ENCODE measurements at places on chromosomes 7 and 10.

- DNase-seq = no peak
Measured at GRCh38 chr7:131222171-131222570, 105.5 kb upstream of the MKLN1 start.

DNA sequence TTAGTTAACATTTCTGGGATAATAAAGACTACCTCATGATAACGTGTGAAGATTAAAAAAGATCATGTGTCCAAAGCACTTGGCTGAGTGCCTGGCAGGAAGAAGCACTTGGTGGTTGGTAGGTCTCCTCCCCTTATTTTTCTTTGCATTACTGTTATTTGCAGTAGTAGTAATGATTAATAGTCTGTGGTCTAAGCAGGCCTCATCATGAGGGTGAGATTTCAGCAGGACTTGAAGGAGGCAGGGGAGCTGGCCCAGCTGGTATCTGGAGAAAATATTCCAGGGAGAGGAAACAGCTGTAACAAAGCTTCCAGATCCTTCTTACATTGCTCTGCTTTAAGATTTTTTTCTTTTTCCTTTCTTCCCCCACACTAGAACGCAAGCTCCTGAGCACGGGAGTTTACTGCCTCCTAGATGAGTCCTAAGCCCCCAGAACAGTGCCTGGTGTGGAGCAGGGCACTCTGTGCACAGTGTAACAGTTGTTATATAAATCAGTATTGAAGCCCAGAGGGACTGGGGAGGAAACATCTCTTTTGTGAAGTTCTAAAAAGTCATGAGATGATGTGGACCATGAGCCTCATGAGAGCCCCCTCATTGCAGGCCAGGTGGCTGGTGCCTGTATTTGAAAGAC is 31.1 kb upstream of the RHEB start:
- DNase-seq = no peak

GRCh38 chr10:102409604-102410428 is 8.8 kb downstream of the PSD start:
- DNase-seq = no peak

DNA sequence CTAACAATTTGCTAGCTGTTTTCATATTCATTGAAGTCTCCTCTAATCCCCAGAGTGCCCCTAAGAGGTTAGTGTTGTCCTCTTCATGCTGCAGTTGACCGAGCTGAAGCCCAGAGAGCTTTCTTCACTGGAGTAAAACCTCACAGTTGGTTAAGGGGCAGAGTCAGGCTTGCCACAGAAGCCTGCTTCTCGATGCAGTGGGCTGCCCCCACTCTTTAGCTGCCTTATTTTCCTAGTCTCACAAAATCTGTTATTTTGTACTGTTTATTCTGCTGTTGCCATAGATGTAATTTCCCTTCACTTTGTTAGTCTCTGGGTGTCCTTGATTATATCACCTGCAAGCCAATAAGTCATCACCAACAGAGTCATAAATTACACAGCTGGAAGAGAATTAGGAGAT is 56.3 kb upstream of the ZPBP start:
- DNase-seq = no peak

GRCh38 chr10:58435297-58435985 is 50.2 kb downstream of the TFAM start:
- no peak for DNase-seq

GRCh38 chr7:25852211-25852938 is 299.6 kb upstream of the NFE2L3 start:
- DNase-seq = no peak

DNA sequence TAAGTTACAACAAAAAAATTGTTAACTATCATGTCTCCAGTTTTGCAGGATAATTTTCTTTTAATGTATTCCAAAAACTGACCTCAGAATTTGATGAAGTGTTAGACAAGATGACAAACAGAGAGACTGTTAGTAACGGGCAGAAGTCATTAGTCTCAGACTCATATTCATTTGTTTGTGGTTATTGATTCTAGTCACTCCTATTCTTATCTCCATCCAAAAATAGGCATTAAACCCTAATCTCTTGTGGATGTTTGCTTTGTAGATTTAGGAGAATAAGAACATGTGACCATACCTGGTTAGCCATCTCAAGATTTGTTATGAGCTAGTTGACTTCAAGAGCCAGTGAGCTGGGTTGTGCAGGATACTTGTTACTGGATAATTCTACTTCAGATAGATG is 261.1 kb downstream of the AUTS2 start:
- DNase-seq = no peak

GRCh38 chr10:11687779-11688447 is 54.3 kb upstream of the ECHDC3 start:
- DNase-seq = no peak

- no peak for DNase-seq
Measured at GRCh38 chr7:151851145-151851751, 25.7 kb downstream of the PRKAG2 start.

DNA sequence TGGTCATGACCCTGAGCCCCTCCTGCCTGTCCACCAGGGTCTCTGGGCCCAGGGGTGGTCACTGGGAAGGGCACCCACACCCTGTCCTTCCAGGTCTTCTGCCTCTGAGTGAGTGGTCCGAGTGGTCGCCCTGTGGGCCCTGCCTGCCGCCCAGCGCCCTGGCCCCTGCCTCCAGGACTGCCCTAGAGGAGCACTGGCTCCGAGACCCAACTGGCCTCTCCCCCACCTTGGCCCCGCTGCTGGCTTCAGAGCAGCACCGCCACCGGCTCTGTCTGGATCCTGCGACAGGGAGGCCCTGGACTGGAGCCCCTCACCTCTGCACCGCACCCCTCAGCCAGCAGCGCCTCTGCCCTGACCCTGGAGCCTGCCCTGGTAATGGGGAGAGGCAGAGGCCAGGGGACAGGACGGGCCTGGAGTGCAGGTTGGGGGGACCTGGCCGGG is 13.9 kb upstream of the ZNF862 start:
- DNase-seq = no peak

- DNase-seq = no peak
Measured at GRCh38 chr7:33400214-33400538, 270.8 kb downstream of the BBS9 start.

DNA sequence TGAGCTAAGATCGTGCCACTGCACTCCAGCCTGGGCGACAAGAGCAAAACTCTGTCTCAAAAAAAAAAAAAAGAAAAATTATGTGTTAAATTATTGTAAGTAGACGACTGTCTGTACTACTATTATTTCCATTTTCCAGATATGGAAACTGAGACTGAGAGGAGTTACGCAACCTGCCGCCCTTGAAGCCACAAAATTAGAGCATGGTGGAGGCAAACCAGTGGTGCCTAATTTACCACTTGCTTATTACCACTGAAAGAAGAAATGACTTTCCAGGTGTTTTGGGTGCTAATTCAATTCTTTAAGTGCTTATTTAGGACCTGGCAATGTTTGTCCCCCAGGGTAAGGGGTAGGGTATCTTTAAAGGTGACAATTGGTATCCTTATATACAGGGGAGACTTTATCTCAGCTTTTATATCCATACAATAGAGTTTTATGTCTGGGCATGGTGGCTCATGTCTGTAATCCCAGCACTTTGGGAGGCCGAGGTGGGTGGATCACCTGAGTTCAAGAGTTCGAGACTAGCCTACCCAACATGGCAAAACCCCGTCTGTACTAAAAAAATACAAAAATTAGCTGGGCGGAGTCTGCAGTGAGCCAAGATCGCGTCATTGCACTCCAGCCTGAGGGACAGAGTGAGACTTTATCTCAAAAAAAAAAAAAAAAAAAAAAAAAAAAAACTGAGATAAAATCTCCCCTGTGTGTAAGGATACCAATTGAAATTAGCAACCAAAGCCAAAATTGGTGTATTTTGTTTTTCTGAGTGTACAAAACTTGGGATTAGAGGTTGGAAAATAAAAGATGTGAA is 16.6 kb upstream of the CAMK1D start:
- no peak for DNase-seq

- DNase-seq = no peak
Measured at GRCh38 chr10:107275806-107276205, 111.3 kb upstream of the SORCS1 start.

DNA sequence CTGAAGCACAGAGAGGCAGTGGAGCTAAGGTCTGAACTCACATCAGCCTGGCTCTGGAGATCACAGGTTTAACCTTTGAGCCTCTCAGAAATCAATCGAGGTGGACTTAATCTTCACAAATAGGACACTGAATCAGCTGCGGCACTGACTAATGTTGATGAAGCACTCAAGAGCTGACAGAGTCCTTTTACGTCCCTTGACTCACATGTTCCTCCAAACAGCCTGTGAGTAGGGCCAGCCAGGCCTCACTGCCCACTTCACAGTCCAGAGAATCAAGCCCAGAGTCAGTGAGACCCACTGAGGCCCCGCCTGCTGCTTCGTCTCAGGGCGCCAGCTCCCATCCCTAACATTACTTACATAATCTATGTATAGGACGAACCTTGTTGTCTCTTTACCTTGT is 63.1 kb downstream of the TNS3 start:
- DNase-seq = no peak

GRCh38 chr10:44395396-44395795 is 10.5 kb upstream of the CXCL12 start:
- no peak for DNase-seq

DNA sequence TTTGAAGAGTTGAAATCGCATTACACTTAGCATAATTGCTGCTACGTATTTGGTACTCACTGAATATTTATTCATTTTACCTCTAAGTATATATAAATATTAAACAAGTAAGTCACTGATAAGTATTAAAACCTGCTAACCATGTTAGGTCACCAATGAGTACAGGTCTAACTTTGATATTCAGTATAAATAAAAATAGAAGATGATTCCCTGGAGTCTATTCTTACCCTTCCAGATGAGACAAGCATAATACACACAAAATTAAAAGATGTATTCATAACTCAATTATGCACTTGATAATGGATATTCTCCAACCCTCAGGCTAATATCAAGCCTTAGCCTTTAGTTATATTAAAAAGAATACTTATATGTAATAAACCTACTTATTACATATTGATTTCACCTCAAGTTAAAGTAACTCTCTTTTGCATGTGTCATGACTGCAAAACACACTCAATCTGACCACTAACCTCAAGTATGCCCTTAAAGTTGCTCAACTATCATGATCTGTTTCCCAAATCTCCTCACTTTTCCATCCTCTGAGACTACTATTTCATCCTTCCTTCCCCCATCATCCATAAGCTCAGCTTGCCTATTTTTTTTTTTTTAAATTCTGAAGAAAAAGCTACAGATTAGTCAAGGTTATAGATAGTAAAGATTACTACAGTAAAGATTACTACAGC is 46.8 kb downstream of the IPMK start:
- no peak for DNase-seq

DNA sequence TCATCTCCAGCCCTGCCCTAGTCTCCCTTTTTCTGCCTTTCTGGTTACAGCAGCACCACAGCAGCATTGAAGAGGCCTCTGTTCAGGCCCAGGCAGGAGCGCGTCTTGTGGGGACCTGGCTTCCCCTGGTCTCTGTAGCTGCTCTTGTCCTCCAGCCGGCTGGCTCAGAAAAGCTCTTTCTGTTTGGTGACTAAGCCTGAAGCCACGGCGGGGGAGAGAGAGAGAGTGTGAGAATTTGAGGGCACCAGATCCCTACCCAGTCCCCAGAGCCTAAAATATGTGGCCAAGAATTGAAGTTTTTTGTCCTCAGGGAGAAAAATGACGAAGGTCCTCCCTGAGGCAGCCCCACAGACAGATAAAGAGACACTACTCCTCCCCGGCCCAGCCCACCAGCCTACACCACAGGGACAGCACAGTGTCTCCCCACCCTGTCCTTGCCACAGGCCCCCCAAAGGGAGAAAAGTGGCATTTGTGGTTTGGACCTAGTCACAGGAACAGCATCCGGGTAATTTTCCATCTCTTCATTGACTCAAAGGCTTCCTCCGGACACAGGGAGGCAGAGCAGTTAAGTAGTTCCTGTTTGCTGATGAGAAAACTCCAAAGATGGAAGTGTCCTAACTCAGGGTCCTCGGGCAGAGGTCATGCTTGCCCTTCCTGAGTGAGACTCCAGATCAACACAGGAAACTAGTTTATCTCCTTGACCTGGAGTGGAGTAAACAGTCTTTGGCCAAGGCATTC is 13.3 kb upstream of the FAM180A start:
- DNase-seq = no peak

GRCh38 chr10:102121739-102122372 is 1.7 kb upstream of the LDB1 start:
- no peak for DNase-seq

DNA sequence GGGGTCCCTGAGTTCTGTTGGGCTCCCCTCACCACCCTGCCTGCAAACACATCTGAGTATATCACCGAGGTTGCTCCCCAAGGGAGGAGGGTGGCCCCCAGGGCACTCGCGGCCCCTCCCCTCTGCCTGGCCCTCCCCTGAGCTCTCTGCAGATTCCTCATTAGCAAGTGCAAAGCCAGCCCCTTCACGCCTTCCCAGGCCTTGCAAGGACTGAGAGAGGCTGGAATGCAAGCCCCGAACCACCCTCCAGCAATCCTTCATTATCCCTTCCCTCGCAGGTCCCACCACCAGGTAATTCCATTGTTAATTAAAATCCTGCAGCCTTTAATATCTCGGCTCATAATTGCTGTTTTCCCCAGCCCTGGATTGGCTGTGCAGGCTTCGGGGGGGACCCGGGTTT is 35.3 kb upstream of the MYL10 start:
- no peak for DNase-seq

DNA sequence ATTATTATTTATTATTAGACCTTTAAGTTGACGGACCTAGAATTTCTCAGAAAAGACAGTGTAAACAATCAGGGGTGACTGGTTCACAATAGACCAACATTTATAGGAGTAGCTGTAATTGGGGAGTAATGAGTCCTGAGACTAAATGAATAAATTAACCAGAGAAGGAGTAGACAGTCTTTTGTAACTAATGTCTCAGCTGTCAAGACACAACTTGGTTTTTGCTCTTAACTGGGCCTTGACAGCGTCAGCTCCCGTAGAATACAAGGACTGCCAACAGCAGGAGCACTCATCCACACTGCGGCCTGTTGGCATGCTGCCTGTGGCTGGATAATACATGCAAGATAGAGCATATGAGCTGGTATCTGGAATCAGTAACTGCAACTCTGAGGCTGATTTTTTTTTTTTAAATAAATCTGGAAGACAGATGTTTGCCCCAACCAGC is 123.9 kb downstream of the CACNA2D1 start:
- no peak for DNase-seq

DNA sequence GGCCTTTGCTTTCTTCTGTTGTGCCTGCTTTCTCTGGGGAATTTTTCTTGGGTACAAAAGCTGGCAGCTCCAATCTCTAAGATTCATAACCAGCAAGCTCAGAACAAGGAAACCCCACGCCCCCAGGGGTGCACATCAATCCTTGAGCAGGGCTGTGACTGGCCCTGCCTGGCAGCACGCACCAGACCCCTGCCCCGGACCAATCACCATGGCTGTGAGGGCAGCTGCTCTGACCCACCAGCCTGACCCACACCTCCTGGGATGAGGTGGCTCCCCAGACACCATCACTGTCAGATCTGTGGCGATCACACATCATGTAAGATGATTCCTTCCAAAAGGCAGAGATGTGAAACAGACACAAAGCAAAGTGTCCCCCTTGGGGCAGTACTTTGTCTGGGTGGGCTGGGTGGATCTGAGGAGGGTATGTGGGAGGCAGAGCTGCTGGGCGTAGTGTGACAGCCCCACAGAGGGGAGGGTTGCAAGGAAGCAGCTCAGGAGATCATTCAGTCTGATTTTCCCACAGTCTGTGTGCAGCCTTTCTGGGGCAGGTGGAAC is 175.5 kb upstream of the SHH start:
- no peak for DNase-seq

GRCh38 chr7:87413951-87414793 is 61.3 kb downstream of the ABCB4 start:
- DNase-seq = no peak

- no peak for DNase-seq
Measured at GRCh38 chr7:128781126-128781525, 5.5 kb upstream of the OPN1SW start.
